ENCODE measurements at places on chromosomes 1 and 21.

DNA sequence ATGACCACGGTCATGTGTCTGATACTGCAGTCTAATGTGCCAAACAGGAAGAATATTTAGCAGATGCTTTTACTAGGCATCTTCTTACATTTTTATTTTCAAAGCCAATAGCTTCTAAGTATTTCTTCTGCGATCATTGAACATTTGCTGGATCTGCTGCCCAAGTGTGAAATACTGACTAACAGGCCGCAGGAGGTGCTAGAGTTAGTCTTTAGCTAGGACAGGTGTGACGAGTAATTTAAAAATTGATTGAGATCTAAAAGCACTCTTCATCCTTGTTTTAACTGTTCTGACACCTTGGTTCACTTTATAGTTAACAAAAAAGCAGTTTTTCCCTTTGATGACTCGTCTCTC, 748 bp upstream of the FAM78B start:
- no peak for DNase-seq

DNA sequence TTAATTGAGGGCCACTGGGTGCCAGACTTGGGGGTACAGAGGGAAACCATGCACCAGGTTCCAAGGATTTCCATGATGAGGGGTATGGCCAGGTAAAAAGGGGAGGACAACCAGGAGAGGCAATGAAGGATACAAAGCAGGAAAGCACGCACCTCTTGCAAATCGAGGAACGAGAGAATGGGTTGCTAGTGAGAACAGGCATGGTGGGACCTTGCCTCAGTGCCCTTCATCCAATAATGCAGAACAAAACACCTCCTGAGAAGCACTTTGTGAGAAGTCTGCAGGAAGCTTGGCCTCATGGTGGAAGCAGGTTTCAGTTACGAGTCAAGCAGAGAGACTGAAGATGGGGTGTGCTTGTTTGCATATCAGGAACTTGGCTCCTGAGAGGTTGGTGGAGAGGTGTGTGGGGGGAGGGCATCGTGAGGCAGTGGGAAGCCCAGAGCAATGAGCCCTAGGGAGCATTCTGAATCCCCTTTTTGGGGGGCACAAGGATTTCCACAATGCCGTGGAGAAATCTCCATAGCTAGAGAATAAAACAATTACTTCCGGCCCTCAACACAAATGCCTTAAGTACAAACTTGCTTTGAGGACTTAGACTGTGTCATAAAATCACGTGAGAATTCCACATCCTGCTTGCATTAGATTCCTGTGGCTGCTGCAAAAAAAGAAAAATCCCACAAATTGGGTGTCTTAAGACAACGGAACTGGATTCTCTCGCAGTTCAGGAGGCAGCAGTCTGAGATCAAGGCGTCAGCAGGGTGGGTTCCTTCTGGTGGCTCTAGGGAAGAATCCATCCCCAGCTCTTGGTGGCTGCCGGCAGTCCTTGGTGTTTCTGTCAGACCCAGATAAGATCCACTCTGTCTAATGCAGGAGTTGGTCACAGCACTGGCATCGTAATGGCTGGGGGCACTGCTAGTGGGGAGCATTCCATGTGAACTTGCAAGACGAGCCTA, 54.9 kb upstream of the BACE2 start:
- peak; percentile 2 for DNase-seq

DNA sequence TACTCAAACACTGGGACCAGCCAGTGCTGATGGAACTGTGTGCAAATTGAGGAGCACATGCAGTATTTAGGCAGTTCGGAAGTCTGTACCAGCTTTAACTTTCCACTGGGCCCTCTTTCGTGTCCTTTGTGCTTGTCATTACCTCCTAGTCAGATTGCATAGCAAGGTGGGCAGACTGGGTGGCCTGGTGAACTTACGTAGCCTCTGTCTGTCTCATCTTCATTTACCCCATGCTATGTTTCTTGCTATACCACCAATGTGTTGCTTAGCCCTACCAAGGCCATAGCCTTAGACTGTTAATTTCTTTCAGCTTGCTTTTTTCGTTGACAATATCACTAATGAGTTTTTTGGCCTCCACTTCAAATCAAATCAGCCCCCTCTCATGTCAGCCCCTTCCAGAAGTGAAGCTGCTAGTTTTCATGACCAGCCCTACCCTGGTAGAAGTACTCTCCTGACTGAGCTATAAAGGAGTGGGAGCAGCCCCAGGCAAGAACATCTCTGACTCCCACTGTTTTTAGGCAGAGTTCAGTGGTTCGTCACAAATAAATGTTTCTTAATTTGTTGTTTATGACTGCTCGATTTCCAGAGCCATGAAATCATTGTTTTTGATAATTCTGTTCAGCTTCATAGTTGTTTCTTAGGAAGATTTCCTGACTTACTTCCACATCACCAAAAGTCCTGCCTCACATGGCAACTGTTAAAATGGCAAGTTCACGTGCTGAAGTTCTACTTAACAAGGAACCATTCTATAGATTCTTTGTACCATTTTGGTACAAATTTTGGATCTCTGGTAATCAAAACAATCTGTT, 19.3 kb downstream of the PRKACB start:
- DNase-seq: no peak

GRCh38 chr1:56291374-56291919, 287.9 kb downstream of the PLPP3 start:
- DNase-seq: no peak

GRCh38 chr1:195971589-195971988, 636.7 kb downstream of the KCNT2 start:
- DNase-seq: no peak

- no peak for DNase-seq
Observed at GRCh38 chr1:48738356-48738755, 38.3 kb downstream of the BEND5 start.

DNA sequence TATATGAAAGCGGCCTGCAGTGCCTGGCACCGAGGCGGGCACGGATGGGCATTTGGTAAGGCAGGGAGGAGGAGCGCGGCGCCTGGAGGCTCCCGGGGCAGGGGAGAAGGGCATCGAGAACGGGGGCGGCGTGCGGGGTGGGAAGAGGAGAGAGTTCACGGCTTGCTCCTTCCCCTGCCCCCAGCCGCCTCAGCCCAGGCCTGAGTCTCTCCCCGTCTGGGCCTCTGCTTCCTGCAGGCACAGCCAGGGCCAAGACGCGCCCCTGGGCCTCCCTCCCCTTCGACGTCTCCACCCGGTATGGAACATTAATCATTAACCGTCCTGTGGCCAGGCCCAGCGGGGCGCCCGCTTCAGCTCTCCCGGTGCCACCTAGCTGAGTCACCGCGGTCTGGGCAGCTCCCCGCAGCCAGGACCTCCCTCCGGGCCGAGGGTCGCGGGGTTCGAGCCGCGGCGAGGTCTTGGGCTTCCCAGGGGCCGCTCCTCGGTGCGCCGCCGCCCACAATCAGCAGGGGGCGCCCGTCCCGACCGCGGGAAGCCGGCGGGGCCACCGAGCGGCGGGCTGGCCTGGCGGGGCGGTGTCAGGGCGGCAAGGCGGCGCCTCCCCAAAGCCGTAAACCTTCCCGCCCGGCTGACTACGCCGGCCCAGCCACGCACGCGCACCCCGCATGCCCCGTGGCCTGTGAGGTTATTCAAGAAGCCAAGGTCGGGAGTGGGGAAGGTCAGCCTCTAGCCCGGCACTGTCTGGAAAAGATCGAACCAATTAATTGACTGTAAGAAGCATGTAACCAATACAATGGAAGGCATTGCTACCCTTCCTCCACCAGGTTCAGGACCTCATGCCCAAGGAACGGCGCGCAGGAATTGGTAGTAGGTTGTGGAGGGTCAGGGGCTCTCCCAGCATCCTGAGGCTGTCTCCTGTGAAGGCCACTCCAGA, 23.4 kb upstream of the RD3 start:
- DNase-seq: peak; percentile 78

GRCh38 chr1:175129997-175130648, 62.5 kb downstream of the KIAA0040 start:
- DNase-seq: no peak

DNA sequence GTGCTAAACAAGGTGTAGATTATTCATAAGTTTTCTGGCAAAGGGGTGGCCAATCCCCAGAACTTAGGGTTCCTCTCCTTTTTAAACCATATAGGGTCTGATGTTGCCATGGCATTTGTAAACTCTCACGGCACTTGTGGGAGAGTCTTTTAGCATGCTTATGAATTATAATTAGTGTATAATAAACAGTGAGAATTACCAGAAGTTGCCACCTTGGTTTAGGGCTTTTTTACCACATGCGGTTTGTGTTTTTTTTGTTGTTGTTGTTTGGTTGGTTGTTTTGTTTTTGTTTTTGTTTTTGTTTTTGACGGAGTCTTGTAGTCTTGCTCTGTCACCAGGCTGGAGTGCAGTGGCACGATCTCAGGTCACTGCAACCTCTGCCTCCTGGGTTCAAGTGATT, 8.9 kb upstream of the LAX1 start:
- peak; percentile 24 for DNase-seq

- no peak for DNase-seq
Observed at GRCh38 chr1:187490266-187490665, 661.5 kb downstream of the PLA2G4A start.

DNA sequence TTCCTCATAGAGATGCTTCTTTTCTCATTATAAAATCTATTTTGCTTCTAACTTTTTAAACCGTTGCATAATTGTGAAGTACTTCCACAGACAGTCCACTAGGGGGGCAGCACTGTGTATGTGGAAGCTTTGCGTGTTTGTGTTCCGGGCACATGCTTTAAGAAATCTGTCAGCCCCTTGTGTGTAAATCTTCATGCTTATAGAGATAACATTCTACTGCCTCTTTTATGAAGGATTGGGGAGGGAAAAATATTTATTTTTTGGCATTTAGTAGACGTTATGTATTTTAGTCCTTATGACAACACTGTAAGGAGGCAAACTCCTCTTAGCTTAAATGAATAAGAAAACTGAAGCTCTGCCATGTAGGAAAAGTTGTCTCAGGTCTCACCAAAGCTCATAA, 157.3 kb upstream of the PTGFR start:
- DNase-seq: no peak

DNA sequence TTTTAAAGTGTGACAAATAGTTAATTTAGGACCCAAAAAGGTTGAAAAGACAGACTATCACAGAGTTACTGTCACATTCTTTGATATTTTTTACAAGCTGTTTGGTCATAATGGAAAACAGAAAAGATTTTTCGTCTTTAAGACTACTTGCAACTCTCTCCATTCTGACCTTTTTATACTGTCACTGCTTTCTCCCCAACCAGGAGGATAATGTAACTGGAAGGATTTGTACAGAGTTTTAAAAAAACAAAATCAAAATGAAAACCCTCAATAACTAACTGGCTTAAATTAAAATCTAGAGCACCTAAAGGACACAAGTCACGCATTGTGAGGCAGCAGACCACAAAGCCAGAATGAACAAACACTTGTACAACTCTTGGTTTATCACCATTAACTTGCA, 257.7 kb downstream of the FAF1 start:
- DNase-seq: no peak

DNA sequence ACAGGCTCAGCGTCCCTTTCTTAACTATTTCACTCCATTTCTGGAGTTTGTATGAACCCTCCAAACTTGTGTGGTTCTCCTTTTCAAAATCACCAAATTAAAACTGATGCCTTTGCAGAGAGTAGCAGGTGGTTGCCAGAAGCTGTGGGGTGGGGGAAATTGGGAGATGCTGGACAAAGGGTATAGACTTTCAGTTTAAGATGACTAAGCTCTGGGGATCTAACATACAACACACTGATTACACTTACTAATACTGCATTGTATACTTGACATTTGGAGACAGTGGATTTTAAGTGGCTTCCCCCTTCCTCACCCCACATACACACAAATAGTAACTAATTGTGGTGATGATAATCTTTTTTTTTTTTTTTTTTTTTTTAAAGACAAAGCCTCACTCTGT, 11.1 kb upstream of the SCYL3 start:
- no peak for DNase-seq

DNA sequence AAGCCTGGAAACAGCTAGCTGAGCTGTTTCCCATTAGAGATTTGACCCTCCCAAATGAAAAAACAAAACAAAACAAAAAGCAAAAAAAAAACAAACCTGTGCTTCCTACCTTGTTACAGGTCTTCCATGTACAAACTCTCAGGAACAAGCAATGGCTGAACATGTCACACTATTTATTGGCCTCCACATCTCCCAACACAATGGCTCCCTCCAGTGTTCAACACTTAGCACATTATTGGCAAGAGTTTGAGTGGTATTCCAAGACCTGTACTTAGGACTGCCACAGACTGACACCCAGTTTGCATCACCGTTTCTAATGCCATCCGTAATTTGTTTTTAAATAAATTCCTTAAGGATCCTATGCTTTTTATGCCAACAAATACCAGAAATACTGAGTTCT, 195.0 kb upstream of the OLFM3 start:
- DNase-seq: no peak

DNA sequence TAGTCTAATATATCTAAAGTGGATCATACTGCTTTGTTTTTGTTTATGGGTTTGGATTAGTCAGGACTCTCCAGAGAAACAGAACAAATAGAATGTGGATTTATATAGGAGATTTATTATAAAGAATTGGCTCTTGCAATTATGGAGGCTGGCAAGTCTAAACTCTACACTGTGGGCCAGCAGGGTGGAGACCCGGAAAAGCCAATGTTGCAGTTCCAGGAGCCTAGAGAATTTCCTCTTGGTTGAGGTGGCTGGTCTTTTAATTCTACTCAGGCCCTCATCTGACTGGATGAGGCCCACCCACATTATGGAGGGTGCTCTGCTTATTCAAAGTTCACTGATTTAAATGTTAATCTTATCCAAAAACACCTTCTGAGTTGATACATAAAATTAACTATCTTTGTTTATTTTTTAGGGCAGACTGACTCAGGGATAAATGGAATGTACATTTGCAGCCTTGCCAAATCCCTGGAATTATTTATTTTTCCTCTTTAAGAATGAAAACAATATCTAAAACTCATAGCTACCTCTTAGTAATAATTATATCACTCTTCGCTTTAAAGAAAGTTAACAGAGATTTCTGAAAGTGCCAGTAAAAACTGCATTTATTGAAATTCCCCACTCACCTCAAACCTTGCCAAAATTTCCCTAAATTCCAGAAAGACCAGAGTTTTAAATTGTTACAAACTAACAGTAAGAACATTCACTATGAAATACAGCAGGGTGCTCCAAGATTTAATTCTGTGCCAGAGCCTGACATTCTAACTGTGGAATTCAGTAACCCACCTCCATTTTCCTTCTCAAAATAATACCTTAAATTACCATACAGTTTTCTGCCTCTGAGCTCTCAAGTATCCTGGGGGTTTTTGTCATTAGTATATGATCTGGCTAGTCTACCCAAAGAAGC, 36.6 kb upstream of the SSX2IP start:
- DNase-seq: no peak

- no peak for DNase-seq
Observed at GRCh38 chr1:206482611-206483010, 12.3 kb downstream of the IKBKE start.
